ENCODE measurements at places on chromosomes 12 and 14. TPM values are rescaled to one million over a fixed set of nuclear protein-coding genes. Genes with fewer than 3 reads are reported as not detected.

DNA sequence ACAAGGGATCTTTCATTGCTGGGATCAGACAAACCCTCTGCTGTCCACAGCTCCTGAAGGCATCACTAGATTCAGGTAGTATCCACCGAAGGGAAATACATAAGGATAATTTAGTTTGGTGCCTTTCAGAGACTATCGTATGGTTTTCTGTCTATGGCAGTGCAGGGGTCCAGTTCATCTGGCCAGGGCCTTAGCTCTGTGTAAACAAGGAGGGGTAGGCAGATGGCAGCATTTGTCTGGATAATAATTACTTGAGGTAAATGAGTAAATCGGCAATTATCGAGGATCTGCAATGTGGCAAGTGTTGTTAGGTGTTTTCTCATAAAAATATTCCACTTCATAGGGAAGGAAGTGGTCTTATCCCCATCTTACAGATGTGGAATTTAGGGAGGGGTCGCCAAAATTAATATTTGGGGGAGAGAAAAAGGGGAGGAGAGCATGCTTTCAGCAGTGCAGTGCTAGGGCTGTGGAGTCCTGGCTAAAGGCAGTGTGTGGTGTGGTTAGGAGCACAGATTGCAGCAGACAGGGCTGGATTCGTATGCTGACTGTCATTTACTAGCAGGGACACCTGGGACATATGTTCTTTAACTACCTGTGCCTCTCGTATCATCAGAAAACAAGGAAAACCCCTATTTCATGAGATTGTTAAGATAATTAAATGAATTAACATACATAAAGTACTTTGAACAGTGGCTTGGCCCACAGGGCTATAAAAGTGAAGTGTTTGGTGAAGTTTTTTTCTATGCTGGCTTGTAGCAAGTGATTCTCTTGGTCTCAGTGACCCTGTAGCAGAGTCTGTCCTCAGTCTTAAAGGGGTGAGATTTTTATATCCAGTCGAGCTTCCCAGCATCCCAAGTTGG is 27.1 kb downstream of the RASSF8 start:
- DNase-seq = no peak

DNA sequence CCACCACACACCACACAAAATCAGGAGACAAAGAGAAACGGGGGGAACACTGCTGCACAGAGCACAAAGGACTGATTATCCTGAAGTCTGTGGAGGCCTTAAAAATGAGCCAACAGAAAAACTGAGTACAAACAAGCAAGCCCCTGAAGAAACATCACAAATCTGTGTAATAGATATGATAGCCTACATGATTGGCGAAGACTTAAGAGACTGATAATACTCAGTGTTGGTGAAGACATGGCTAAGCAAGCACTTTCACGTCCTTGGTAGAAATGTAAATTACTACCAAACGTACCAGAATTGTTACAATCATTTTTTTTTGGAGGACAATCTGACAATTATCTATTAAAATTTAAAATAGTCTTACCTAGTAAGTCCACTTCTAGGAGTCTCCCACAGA is 74.6 kb downstream of the NINJ2 start:
- DNase-seq = no peak

DNA sequence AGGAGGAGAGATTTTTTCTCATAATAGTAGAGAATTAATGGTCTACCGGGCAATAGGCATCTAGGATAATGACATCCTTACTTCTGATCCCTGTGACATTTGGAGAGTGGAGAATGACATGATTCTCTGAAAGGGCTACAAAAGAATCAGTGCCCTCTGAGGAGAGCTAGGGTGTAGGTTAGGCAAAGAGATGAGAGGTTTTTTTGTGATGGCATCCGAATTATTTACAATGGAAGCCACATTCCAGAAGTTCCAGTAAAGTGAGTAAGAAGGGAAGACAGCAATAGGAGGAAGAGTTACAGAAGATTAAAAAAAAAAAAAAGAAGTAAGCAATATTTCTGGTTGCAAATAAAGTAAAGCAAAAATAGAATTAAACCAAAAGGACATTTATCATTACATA is 478.0 kb downstream of the RMST start:
- DNase-seq = no peak

GRCh38 chr12:86735072-86735471 is 478.9 kb upstream of the MGAT4C start:
- no peak for DNase-seq

GRCh38 chr12:49683599-49684309 is 23.5 kb downstream of the FMNL3 start:
- no peak for DNase-seq

DNA sequence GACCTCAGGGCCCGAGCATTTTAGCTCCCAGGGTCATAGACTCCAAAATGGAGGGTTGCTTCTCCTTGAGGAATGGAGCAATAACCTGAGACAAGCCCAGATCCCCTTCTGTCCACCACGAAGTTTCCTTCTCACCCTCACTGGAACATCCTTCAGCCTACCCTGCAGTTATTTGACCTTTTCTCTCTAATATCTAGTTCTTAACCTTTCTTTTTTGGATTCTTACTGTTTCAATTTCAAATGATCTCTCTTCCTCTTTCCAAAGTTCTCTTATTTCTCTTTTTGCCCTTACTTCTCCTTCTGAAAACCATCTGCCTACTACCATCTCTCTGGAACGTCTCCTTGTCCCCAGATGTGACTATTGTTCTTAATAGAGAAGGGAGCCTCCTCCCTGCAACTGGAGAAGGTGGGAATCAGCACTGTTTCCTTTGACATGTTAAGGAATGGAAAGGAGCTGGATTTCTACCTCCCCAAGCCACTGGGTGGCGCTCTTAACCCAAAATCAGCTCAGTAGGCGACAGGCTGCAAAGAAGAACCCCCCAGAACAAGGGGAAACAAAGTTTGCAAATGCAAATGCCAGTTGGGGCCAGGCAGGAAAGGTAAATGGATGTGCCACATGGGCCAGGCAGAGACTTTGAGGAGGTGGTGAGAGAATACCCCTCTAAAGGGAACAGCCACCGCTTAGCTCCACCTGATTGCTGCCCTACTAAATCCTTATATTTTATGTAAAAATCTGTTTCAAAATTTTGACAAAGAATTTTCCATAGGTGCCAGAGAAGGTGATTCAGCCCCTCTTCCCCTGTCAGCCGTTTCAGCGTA is 22.4 kb upstream of the PDE1B start:
- DNase-seq = peak; percentile 26

GRCh38 chr12:1629338-1630132 is 504 bp downstream of the WNT5B start:
- DNase-seq = no peak

GRCh38 chr12:124928912-124929530 is 14.6 kb upstream of the UBC start:
- no peak for DNase-seq

- DNase-seq = no peak
These were observed 112.7 kb downstream of the SLC16A7 start for GRCh38 chr12:59708484-59708883.

PMEL gene
- total RNA-seq = 0.63 TPM

GCN1 gene
- total RNA-seq = 83.6 TPM

FAM186B gene
- 0.13 TPM for total RNA-seq

All from dermis microvascular lymphatic vessel endothelial cell (primary cell).